KG1 (cell line): ENCODE measurements at places on chromosomes 12 and 14.

- DNase-seq, result no peak
Measured at GRCh38 chr12:20132818-20133217, 235.5 kb upstream of the PDE3A start.

GRCh38 chr12:113855998-113856397 is 110.1 kb downstream of the RBM19 start:
- DNase-seq, result no peak

DNA sequence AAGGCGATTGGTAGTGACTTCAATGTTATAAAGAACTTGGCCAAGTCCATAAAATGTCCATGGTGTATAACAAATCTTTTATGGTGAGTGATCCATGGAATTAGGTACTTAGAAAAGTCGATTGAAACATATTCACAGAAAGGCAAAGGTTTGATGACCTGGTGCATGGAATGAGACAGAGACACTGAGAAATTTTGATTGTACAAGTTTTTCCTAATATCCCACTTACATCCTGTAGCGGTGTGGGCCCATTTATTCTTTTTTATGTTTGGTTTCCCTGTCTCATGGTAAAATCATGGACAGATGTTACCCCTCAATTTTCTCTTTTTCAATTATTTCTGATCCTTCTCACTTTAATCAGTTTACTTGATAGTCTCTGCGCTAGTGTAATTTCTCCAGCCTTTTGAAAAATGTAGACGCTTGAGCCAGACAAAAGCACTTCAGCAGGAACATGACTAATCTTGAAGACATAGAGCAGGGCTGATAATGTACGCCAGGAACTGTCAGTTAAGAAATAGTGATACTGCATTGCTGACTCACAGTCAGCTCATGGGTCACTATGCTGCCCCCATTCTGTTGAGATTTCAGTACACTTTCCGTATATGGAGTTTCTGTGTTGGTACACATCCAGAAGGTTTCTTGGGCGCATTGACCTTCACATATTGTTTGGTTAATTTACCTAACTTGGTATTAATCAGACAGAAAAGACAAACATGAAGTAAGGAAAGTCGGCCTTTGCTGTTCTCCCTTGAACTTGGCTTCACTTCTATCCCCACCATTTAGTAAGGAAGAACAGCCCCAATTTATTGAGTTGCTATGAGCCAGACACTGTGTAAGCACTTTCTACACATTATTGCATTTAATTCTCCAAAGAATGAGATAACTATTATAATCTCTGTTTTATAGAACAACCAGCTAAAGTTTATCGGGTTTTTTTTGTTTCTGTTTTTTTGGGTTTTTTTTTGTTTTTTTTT is 841.7 kb downstream of the DIO2 start:
- no peak for DNase-seq

GRCh38 chr12:77685901-77686300 is 144.8 kb upstream of the NAV3 start:
- DNase-seq, result no peak

GRCh38 chr12:22802883-22803630 is 178.1 kb downstream of the ETNK1 start:
- no peak for DNase-seq

GRCh38 chr12:91382081-91382543 is 199.5 kb upstream of the DCN start:
- DNase-seq, result peak; percentile 76

DNA sequence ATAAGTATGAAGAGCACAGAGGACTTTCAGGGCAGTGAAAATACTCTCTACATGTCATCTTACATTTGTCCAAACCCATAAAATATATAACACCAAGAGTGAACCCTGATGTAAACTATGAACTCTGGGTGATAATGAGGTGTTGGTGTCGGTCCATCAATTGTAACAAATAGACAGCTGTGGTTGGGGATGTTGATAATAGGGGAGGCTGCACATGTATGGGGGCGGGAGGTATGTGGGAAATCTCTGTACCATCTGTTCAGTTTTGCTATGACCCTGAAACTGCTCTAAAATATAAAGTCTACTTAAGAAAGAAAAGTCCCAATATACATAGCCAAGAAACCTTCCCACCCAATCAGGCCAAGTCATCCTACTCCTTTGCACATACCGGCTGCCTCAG is 88.5 kb downstream of the GPR135 start:
- no peak for DNase-seq

GRCh38 chr12:24814379-24815113 is 134.4 kb downstream of the BCAT1 start:
- DNase-seq, result no peak

DNA sequence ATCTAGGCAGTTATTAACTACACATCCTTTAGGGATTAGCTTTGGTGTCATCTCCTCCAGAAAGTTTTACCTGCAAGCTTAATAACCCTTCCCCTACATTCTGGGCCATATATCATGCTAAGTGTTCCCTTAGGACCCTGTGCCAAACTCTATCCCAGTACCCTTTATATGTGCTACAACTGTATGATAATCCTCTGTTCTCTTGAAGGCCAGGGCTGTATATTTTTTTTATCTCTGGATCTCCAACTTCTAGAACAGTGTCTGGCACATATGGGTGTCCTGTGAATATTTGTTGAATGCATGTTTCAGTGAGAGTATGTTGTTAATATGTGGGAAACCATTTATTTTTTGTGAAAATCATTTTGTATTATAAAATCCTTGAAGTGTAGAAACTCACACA is 106.7 kb downstream of the PPM1A start:
- no peak for DNase-seq

GRCh38 chr12:113587720-113588119 is 116.0 kb upstream of the LHX5 start:
- DNase-seq, result no peak

DNA sequence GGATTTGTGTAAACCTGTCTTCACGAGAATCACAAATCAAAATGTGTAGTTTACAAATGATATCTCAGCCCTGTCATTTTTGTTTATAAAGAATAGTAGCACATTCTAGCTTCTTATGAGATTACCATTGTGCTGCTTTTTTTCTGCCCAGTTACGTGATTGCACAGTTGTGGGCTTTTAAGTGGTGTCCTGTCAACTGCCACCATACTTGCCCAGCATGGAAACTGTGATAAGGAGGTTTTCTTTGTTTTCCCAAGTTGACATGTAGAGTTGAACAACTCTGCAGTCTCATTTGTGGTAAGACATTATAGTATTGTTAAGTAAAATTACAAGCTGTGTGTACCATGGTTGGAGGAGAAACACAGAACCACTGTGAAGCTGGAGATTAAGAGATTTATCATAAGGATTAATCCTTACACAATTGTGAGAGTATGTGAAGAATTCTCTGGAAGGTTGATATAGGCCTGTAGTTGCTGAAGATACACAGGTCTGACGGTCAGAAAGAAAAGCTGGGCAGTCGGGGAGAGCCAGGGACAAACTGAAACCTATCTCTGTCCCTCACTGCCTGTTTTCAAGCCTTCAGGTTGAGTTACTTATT is 12.2 kb downstream of the CHURC1 start:
- no peak for DNase-seq

GRCh38 chr12:19553175-19553574 is 113.9 kb downstream of the AEBP2 start:
- no peak for DNase-seq

DNA sequence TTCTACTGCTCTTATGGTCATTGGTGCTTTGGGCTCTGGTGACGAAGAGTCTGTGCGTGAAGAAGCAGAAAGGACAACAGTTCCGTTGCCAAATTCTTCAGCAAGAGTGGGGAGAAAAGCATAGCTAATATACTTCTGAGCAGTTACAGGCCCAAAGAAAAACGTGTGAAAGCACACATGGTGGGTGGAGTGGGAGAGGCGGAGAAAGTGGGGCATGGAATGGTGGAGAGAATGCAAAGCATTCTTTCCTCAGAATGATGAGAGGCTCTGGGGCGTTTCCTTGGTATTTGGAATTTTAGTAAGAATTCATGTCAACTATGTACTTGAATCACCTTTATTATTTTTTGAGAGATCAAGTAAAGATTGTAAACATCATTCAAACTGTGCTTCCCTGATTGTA is 396.1 kb downstream of the NAV3 start:
- no peak for DNase-seq

DNA sequence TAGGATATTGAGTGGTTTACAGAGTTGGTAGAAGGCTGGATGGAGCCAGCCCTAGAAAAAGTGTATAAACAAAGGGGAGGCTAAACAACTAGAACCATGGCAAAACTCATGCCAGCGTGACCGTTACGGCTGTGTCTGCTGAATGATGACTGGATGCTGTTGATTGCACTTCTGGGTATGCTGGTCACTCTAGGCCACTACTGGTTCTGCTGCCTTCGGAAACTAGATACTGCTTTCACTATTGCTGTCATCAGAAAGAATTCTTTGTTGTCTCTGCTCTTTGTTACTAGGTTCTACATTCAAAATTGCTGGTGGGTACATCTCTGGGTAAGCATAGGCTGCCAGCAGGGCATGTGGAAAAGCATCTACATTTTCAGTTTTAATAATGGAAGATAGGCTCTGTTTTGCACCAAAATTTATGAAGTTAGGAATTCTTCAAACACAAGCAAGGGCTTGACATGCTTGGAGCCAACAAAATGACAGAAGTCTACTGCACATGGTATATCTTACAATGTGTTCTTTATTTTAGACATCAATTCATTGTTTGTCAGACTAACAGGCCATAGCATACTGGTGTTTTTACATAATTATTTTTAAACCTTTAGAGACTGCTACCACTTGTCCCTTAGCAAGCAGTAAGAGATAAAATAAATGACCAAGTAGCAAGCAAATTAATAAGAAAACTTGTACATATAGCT is 15.4 kb downstream of the MON2 start:
- no peak for DNase-seq

DNA sequence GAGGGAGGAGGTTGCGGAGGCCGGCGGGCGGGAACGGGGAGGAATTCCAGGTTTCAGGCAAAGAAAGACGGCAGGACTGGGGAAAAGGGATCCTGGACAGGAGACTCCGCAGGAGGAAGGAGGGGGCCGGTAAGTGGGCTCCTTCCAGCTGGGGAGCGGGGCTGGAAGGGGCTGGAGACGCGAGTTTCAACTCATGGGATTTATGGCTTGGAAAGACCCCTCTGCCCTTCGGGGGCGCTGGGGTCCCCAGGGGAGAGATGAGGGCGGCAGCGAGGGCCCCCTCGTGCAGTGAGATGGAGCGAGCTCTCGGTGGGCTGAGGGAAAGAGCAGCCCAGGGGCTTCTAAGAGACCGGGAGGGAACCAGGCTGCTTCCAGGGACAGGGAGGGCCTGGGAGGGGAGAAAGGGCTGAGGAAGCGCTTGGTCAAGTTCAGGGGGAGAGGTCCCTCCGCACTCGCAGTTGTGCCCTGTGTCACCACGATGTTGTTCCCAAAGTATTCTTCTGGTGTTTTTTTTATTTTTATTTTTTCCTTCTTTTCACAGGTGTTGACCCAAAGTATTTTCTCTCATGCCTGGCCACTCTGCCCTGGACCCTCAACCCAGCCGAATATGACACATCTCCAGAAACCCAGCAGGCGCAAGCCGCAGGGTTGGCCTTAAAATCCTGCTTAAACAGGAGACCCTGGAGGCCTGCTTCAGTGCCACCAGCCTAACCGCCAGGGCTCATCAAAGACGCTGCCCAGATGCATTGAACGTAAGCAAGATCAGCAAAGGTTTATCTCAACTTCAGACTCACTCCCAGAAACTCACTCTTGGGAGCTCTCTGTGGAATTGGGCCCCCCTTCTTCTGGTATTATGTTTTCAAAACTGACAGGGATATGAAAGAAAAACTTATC is 16.1 kb downstream of the TNFAIP2 start:
- no peak for DNase-seq

DNA sequence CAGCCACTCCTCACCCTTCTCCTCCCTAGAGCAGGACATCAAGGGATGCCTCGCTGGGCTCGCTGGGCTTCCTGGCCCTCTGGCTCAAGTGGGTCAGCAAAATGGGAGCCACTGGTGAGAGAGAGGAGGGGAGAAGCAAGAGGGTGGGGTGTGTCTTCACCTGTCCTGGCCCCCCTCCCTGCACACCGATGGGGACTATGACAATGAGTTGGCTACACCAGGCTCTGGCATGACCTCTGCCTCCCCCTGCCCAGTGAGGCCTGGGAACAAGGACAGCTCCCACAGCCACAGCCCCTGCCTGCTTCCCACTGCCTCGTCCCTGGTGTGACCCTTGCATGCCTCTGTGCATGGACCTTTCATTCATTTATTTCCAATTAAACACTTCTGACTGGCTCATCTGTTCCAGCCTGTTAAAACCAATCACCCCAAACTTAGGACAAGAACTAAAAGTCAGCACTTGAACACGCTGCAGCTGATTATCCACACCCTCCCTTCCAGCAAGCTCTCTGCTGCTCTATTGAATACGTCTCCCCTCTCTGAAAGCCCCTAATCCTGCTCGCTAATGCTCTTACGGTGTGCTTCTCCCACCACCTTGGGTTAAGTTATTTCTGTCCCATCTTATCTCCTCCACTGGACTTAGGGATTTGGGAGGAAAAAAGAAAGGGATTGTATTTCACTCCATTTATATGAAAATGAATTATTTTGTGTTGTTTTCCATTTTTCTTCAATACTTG is 5.8 kb upstream of the PPP2R5C start:
- no peak for DNase-seq

GRCh38 chr14:54796961-54797360 is 105.7 kb downstream of the GCH1 start:
- no peak for DNase-seq

DNA sequence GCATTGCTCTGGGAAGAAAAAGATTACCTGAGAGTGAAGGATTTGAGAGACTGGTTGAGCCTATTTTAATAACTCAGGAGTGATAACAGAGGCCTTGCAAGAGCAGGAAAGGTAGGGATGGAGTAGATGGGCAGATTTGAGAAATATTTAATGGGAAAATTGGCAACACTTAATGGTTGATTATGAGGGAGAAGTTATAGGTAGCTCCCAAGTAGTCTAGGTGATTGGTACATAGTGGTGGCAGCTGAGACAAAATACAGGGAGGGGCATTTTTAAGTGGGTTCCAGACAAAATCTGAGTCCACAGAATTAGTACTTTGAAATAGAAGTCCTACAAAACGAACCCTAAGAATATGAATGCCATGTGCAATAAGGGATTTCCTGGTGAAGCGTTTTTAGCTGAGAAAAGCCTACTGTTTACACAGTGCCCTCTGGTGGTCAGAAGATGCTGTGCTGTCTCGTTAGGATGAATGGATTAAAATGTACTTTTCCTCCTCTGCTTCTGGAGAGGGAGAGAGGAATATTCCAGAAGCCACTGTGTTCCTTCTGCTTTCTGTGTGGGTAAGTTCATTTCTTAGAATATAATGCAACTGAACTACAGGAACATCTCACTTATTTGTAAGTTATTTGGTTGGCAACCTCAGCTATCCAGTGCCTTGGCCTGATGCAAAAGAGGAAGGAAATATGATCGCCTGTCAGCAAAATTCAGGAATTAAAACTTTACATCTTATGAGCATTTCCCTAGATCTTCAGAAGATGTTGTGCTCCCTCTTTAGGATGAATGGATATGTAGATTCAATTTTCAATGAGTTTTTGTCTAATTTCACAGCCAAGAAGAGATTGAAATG is 6.5 kb downstream of the ZBTB1 start:
- peak; percentile 66 for DNase-seq

- no peak for DNase-seq
Measured at GRCh38 chr12:109822951-109823411, 10.2 kb downstream of the TRPV4 start.
